Activated B cell treated with CpG ODN at 0.5 μM for 24 hours (primary cell): ENCODE measurements at places on chromosomes 12 and 14.

DNA sequence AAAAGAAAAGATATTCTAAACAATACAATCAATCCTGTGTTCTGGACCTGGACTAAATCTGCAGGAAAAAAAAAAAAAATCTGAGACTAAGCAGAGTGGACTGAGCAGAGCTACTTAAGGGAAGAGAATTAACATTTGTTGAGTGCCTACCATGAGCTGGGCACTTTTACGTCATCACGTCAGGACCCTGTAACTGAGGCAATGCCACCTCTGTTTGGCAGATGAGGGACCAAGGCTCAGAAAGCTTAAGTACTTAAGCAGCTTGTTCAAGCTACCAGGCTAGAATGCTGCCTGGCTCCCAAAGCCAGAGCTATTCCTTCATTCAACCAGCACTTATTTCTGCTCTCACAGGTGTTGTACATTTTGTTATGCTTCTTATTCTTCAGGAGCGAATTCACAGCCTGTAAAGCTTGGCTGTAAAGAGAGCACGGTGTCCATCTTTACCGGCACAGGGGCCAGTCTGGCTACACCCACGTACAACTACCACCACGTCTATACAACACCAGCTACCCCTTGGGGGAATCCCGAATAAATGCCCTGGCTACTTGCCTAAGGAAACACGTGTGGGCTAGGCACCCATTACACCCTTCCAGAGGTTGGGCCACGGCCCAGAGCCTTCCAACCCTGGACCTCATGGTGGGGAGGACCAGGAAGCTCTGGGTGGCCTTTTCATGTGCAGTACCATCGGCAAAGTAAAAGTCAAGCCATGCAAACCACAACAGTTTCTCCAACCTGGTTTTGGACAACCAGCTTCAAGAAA lies 27.0 kb downstream of the TMCC3 start:
- no peak for DNase-seq
- H3K4me1 ChIP-seq, result peaks cover 24% of the 10 kb centered on the region
- peak overlapping the region; percentile 14 for H3K27ac ChIP-seq
- H3K36me3 ChIP-seq, result peaks cover 12% of the 10 kb centered on the region
- no peaks in the 10 kb centered on the region for H3K27me3 ChIP-seq

- H3K36me3 ChIP-seq, result peaks cover 5% of the 10 kb centered on the region
- DNase-seq, result no peak
- H3K27me3 ChIP-seq, result no peaks in the 10 kb centered on the region
- no peak overlapping the region for H3K27ac ChIP-seq
- peaks cover 14% of the 10 kb centered on the region for H3K4me1 ChIP-seq
Measured at GRCh38 chr12:117044311-117044710, 54.9 kb downstream of the TESC start.

DNA sequence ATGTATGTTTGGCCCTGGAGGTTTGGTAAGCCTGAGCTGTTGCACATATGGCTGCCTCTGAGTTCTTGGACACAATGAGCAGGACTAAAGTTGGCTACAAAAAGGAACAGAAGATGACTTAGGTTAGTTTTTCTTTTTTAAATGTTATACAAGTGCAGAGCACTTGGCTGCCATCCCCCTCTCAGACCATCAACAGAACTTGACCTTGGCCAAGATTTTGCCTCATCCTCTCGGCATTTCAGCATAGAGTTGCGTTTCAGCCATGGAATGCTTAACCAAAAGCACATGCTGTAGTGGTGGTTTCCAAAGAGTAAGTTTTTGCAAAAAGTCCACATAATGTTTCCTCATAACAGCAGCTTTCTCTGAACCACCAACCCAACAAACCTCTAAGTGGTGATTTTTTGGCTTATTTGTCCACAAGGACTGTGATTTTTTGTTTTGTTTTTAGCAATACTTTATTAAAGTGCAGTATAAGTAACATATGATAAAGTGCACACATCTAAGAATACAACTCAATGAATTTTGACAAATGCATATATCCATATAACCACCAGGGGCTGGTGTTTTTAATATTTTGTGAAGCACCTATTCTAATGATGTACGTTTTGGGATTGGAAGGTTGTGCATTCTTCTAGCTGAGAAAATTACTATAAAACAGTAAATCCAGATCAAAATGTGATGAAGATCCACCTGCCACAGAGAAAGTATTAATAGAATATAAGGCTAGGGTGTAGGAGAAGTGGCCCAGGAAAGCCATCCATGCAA lies 12.1 kb upstream of the GALNT16 start:
- no peak for DNase-seq
- H3K4me1 ChIP-seq, result no peaks in the 10 kb centered on the region
- no peak overlapping the region for H3K27ac ChIP-seq
- peaks cover 20% of the 10 kb centered on the region for H3K27me3 ChIP-seq

GRCh38 chr14:47746986-47747385 lies 71.6 kb upstream of the MDGA2 start:
- DNase-seq, result no peak
- no peaks in the 10 kb centered on the region for H3K27me3 ChIP-seq

DNA sequence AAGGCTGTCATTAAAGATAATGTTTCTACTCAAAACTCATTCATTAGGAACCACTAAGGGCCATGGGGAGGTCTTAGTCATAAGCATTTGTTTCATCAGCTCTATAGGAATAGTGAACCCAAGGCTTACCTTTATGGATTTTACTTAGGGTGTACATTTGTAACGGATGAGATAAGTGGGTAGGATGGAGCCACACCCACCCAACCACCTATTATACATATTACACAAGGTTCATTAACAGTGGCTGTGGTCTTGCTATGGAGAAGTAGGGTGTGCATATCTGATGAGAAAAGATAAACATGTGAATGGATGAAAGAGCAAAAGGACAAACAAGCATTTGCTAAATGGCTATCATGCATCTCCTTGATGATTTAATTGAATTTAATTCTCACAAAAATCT lies 39.6 kb upstream of the ITPR2 start:
- H3K36me3 ChIP-seq, result no peaks in the 10 kb centered on the region
- no peak for DNase-seq
- peaks cover 6% of the 10 kb centered on the region for H3K4me1 ChIP-seq
- H3K4me3 ChIP-seq, result no peak overlapping the region
- H3K27me3 ChIP-seq, result no peaks in the 10 kb centered on the region

GRCh38 chr12:110677982-110678381 lies 10.9 kb downstream of the HVCN1 start:
- H3K36me3 ChIP-seq, result peaks cover 80% of the 10 kb centered on the region
- no peak for DNase-seq
- peaks cover 96% of the 10 kb centered on the region for H3K4me1 ChIP-seq

- no peak overlapping the region for H3K27ac ChIP-seq
- no peak overlapping the region for H3K4me3 ChIP-seq
- no peaks in the 10 kb centered on the region for H3K36me3 ChIP-seq
- H3K4me1 ChIP-seq, result peaks cover 12% of the 10 kb centered on the region
- H3K27me3 ChIP-seq, result peaks cover 43% of the 10 kb centered on the region
Measured at GRCh38 chr12:77324416-77324762, 259.0 kb upstream of the E2F7 start.

- no peak overlapping the region for H3K27ac ChIP-seq
- no peak overlapping the region for H3K4me3 ChIP-seq
- no peak for DNase-seq
Measured at GRCh38 chr14:65580973-65581372, 168.4 kb downstream of the FUT8 start.

GRCh38 chr12:52213564-52214420 lies 19.3 kb upstream of the KRT7 start:
- H3K27ac ChIP-seq, result no peak overlapping the region
- H3K27me3 ChIP-seq, result peaks cover 17% of the 10 kb centered on the region
- no peaks in the 10 kb centered on the region for H3K36me3 ChIP-seq
- no peak for DNase-seq
- no peaks in the 10 kb centered on the region for H3K4me1 ChIP-seq

GRCh38 chr12:47652521-47653234 lies 53.2 kb downstream of the RPAP3 start:
- H3K36me3 ChIP-seq, result peaks cover 9% of the 10 kb centered on the region
- no peaks in the 10 kb centered on the region for H3K27me3 ChIP-seq
- H3K4me3 ChIP-seq, result no peak overlapping the region

- H3K27ac ChIP-seq, result no peak overlapping the region
- H3K36me3 ChIP-seq, result no peaks in the 10 kb centered on the region
- H3K4me3 ChIP-seq, result no peak overlapping the region
- no peaks in the 10 kb centered on the region for H3K27me3 ChIP-seq
- H3K4me1 ChIP-seq, result no peaks in the 10 kb centered on the region
Measured at GRCh38 chr14:104429291-104429861, 150.2 kb upstream of the C14orf180 start.

GRCh38 chr12:2963760-2964292 lies 4.6 kb downstream of the TEAD4 start:
- no peak overlapping the region for H3K4me3 ChIP-seq
- peaks cover 35% of the 10 kb centered on the region for H3K27me3 ChIP-seq
- H3K36me3 ChIP-seq, result no peaks in the 10 kb centered on the region
- DNase-seq, result no peak
- H3K4me1 ChIP-seq, result peaks cover 13% of the 10 kb centered on the region
- no peak overlapping the region for H3K27ac ChIP-seq

GRCh38 chr14:69547701-69548348 lies 26.8 kb downstream of the CCDC177 start:
- no peak overlapping the region for H3K27ac ChIP-seq
- no peak overlapping the region for H3K4me3 ChIP-seq
- H3K36me3 ChIP-seq, result no peaks in the 10 kb centered on the region
- no peaks in the 10 kb centered on the region for H3K4me1 ChIP-seq

- no peak overlapping the region for H3K4me3 ChIP-seq
- H3K27ac ChIP-seq, result no peak overlapping the region
- peaks cover 29% of the 10 kb centered on the region for H3K36me3 ChIP-seq
Measured at GRCh38 chr12:8057839-8058238, 8.3 kb downstream of the C3AR1 start.

DNA sequence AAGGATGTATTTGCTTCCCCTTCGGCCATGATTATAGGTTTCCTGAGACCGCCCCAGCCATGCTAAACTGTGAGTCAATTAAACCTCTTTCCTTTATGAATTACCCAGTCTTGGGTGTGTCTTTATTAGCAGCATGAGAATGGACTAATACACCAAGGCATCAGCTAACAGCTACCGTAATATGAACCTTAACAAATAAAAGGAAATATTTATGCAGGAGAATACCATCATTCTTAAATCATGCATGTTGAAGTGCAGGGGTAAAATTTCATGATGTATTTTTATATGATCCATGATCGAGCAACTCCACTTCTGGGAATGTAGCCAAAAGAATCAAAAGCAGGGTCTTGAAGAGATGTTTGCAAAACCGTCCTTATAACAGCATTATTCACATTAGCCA lies 379.0 kb downstream of the NPAS3 start:
- no peak overlapping the region for H3K4me3 ChIP-seq
- no peak for DNase-seq
- no peaks in the 10 kb centered on the region for H3K36me3 ChIP-seq
- no peaks in the 10 kb centered on the region for H3K4me1 ChIP-seq

GRCh38 chr12:49260166-49260565 lies 4.7 kb upstream of the TUBA1C start:
- H3K27me3 ChIP-seq, result no peaks in the 10 kb centered on the region
- H3K27ac ChIP-seq, result no peak overlapping the region
- H3K4me1 ChIP-seq, result peaks cover 7% of the 10 kb centered on the region
- DNase-seq, result no peak

DNA sequence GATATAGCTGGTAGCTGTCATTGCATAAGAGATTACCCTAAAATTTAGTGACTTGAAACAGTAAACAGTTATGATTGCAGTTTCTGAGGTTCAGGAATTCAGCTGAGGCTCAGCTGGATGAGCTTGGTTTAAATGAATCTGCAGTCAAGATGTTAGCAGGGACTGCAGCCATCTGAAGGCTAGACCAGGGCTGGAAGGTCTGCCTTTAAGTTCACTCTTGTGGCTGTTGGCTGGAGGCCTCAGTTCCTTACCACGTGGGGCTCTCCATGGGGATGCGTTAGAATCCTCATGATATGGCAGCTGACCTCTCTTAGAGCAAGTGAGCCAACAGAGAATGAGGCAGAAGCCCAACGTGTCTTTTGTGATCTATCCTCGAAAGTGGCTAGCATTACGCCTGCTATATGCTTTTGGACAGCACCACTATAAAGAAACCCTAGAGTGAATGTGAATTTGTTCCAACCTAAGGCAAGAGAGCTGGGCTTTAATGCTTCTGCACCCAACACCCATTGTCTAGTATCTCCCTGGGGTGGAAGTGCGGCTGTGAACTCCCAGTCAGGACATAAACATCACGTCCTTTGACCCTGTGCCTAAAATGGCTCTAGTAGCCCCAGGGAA lies 26.0 kb downstream of the HSPB8 start:
- H3K4me3 ChIP-seq, result no peak overlapping the region
- no peak overlapping the region for H3K27ac ChIP-seq
- no peak for DNase-seq
- no peaks in the 10 kb centered on the region for H3K27me3 ChIP-seq

- peaks cover 23% of the 10 kb centered on the region for H3K4me1 ChIP-seq
- no peak overlapping the region for H3K27ac ChIP-seq
- no peaks in the 10 kb centered on the region for H3K36me3 ChIP-seq
- no peak for DNase-seq
- no peaks in the 10 kb centered on the region for H3K27me3 ChIP-seq
Measured at GRCh38 chr14:49882826-49883694, 9.8 kb upstream of the ARF6 start.
